CD8-positive, alpha-beta T cell (primary cell): ENCODE measurements at places on chromosomes 16 and 17. TPM values are rescaled to one million over a fixed set of nuclear protein-coding genes. Genes with fewer than 3 reads are reported as not detected.

HBM gene
- total RNA-seq, result not detected

YBX2 gene
- total RNA-seq, result not detected

RPGRIP1L gene
- total RNA-seq, result 2.2 TPM

KLHL11 gene
- 38.4 TPM for total RNA-seq

GLYR1 gene
- total RNA-seq, result 76.7 TPM

LHX1 gene
- not detected for total RNA-seq

KRTAP1-1 gene
- not detected for total RNA-seq

WFDC1 gene
- total RNA-seq, result not detected

NAGPA gene
- 38.1 TPM for total RNA-seq

HBQ1 gene
- not detected for total RNA-seq

MT1F gene
- total RNA-seq, result 5.6 TPM

CDK3 gene
- 2.1 TPM for total RNA-seq

KRT25 gene
- not detected for total RNA-seq

CBFA2T3 gene
- 0.31 TPM for total RNA-seq

CSH2 gene
- total RNA-seq, result not detected

C16orf96 gene
- total RNA-seq, result 0.42 TPM

MYL4 gene
- total RNA-seq, result not detected

CNGB1 gene
- not detected for total RNA-seq

TXNDC17 gene
- 21.4 TPM for total RNA-seq

SPN gene
- 36.9 TPM for total RNA-seq

MT1M gene
- not detected for total RNA-seq

ABAT gene
- total RNA-seq, result 4.2 TPM

ZNF597 gene
- total RNA-seq, result 4.6 TPM

TCAP gene
- 4.2 TPM for total RNA-seq

TM4SF5 gene
- total RNA-seq, result not detected

DNAAF1 gene
- total RNA-seq, result not detected

SPATA32 gene
- total RNA-seq, result not detected

UNKL gene
- 53.3 TPM for total RNA-seq

MYH11 gene
- total RNA-seq, result not detected

SERPINF2 gene
- 0.22 TPM for total RNA-seq

PTX4 gene
- not detected for total RNA-seq

CDIP1 gene
- 21.7 TPM for total RNA-seq

TP53TG3 gene
- not detected for total RNA-seq
